Activated naive CD4-positive, alpha-beta T cell treated with anti-CD3 and anti-CD28 coated beads for 36 hours (primary cell): ENCODE measurements at places on chromosomes 2 and 18. TPM values are rescaled to one million over a fixed set of nuclear protein-coding genes. Genes with fewer than 3 reads are reported as not detected.
A peak's percentile ranks its signal among the peaks of the same experiment; 100 is the strongest.

SPATA3 gene
- not detected for total RNA-seq

ALK gene
- total RNA-seq, result not detected

ABCG8 gene
- not detected for total RNA-seq

KCNS3 gene
- 0.14 TPM for total RNA-seq

DNA sequence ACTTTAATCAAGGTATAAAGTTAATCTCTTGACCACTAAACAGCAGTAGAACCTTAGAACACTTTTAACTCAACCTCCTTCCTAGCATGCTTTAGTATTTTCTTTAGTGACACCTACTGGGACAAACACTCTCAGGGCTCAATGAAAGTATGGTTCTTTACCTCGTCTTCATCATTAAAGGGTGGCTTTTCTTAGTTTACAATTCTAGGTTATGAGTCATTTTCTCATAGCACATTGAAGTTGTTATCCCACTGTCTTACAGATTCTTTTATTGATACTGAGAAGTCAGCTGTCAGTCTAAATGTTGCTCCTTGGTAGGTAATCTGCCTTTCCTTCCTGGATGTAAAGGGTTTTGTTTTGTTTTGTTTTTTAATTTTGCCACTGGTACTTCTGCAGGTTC lies 38.0 kb downstream of the SIGLEC15 start:
- no peak for DNase-seq
- no peak overlapping the region for H3K4me3 ChIP-seq
- H3K27me3 ChIP-seq, result no peaks in the 10 kb centered on the region

- DNase-seq, result no peak
- H3K4me3 ChIP-seq, result no peak overlapping the region
- peaks cover 32% of the 10 kb centered on the region for H3K36me3 ChIP-seq
Observed at GRCh38 chr2:195686564-195686963, 29.5 kb downstream of the SLC39A10 start.

- DNase-seq, result no peak
- peaks cover 70% of the 10 kb centered on the region for H3K4me1 ChIP-seq
- H3K27ac ChIP-seq, result peak overlapping the region; percentile 10
- H3K27me3 ChIP-seq, result no peaks in the 10 kb centered on the region
- no peak overlapping the region for H3K4me3 ChIP-seq
Observed at GRCh38 chr2:203750346-203751068, 44.1 kb downstream of the CD28 start.
